ENCODE measurements at places on chromosomes 5 and 9.

DNA sequence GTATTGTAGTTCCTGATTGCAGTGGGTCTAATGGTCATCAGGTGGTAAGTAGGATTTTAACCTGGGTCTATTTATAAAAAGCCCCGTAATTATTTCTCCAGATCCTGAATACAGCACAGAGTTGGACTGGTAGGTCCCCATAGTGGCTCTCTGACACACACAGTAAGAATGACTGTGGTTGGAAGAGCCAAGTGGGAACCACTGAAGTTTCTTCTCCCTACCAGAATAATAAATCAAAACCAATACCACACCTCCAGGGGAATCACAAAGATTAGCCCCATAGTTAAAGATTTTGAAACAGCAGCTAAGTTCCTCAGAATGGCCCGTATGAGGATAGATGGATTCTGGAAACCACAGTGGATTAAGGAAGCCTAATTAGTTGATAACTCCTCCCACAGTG lies 68.4 kb upstream of the ZFR start:
- no peak for DNase-seq

GRCh38 chr5:80249901-80250300 lies 5.9 kb downstream of the SERINC5 start:
- no peak for DNase-seq

DNA sequence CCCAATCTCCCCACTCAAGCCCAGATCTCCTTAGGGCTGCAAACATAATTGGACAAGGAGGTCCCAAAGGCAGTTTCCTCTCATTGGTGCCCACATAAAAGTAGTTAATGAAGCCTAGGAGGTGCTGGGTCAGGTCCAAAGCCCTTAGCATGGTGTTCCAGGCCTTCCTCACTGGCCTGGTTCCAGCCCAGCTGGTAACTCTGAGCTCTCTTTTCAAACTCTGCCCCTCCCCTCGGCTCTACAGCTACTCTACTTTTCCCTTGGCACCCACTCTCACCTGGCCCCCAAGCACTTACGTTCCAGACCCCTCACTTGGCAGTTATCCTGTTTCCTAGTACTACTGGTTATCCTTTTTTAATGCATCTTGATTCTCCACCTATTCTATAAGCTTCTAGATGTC lies 9.9 kb downstream of the SEPTIN8 start:
- DNase-seq: no peak

- no peak for DNase-seq
These were observed 15.5 kb downstream of the CSF1R start for GRCh38 chr5:150070821-150071220.

- DNase-seq: no peak
These were observed 2.4 kb downstream of the SLC35D2 start for GRCh38 chr9:96381125-96381524.

DNA sequence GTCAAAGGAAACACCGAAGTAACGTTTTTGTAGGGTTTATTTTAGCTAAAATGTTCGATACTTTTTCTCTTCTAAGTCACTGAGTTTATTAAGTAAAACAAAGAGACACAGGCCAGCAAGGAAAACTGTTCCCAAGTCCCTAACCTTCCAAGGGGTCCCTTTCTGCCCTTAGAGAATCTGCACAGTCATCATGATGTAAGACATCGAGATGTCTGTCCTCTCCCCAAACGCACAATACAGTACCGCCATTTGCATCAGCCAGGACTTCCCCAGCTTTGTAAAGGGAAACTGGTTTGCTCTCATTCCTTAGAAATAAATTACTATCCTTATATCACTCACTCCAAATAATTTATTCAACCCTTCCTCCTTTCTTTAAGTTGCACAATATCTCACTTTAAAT lies 89.3 kb downstream of the MARCHF11 start:
- no peak for DNase-seq

DNA sequence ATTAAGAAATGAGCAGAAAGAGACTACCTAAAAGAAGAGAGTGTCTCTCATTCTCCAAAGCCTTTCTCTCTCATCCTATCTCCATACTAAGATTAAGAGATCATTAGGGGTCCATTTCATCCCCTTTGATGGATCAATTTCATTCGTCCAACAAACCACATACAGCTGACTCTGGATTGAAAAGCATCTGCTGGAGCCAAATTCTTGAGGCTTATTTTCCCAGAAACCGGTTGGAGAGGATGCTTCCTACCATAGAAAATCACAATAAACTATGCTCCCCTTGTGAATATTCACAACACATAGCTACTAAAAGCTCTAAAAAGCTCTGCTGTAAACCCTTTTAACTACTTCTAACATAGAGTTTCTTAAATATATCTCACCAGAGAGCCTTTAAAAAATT lies 755.0 kb upstream of the ZNF608 start:
- no peak for DNase-seq

DNA sequence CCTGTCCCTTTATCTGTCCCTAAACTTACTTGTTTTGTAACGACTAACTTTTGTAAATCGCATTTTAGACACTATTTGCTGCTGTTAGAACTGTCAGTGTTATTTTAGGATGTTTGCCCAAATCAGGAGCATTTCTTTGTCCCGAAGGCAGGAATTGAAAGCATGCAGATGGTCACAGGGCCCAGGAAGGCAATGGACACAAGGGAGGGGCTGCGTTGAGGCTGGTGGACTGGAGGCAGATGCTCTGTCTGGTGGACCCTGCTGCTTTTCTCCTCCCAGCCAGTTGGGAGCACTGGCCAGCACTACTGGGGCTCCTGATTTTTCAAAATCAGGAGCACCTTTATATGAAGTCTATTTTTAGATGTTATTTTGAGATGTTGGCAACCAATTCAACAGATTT lies 31.7 kb downstream of the DOCK2 start:
- DNase-seq: no peak

- DNase-seq: no peak
These were observed 365.0 kb upstream of the SEMA6A start for GRCh38 chr5:116939641-116940040.

Data from NK-92 treated with Interleukin-12 subunit alpha and Interleukin-12 subunit beta, amount 100 ng/mL, for 24 hours (cell line).